ENCODE measurements at places on chromosomes 7 and 10.

DNA sequence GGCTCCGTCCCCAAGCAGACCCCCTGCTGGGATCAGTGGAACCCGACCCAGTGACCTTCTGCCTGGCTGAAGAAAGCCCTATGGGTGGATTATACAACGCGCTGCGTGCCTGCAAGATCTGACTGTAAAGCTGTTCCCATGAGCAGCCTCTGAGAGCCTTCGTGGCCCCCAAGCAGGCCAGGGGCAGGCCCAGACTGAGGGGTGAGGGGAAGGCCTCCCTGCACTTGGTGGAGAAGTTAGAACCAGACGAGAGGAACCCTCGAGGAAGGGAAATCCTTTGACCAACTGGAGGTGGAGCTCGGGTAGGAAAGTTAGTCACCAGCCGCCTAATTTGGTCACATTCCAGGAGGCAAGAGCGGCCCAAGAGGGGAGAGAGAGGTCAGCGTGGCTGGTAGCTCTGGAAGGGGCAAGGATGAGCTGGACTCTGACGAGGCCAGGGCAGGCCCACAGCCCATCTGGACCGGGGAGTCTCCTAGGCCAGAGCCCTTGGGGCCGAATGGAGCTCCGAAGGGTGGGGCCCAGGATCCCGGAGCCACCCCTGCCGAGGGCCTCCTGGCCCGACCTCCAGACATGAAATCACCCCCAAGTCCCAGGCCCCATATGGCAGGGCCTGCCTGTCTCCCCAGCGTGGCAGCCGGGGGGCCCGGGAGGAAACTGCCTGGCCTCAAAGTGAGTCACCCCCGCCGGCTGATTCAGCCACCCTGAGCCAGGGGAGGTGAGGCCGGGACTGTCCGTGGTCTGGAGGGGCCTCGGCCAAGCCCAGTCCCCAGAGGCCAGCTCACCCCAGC is 23.3 kb upstream of the PDGFA start:
- peak; percentile 60 for DNase-seq

DNA sequence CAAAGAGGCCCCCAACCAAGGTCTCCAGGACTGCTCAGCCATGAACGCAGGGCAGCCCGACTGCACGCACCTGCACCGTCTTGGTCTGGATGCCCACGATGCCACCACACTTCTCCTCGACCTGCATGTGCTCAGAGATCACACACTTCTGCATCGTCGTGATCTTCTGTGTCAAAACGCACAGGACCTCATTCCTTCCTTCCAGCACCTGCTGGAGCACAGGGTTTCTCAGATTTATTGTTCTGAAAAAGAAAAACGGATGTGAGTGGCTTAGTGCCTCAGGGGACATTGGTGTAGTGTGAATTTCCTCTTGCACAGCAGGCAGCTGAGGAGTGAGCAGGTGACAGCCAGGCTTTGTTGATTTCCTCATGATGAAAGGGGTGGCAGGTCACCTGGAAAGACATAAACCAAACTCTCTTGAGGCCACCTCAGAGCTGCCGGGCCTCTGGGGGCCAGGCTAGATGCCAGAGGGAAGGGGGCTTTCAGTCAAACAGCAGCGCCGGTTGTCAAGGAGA is 38.2 kb downstream of the GSDME start:
- DNase-seq = no peak

DNA sequence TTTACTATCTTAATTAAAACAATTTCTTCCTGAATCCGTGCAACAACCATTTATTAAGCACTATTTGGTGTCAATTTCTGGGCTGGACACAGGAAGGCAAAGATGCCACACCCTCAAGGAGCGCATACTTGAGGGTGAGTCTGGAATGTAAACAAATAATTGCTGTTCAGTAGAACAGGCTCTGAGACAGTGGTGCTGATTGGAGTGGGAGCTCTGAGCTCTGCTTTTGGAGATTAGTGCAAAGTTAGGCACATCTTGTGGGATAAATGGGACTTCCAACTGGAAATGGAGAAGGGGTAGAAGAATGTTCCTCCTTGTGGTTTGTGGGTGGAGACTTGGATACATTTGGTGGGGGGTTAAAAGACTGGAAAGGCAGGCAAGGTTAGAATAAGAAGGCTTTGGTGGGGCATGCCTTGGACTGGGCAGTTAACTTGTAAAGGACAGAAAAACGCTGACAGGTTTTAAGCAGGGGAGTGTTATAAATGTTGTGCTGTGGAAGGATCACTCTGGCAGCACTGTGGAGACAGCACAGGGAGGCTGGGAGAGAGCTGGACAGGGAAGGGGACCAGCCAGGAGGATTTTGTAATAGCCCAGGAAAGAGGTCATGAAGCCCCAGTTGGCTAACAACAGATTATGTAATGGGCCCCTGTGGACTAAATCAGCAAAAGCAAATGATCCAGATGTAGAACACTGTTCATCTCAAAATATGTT is 80.7 kb downstream of the ZNF365 start:
- peak; percentile 54 for DNase-seq

- DNase-seq = peak; percentile 17
These were observed 71.1 kb downstream of the ZRANB1 start for GRCh38 chr10:125012851-125013528.

- no peak for DNase-seq
These were observed 954.7 kb upstream of the ZNF722 start for GRCh38 chr7:63043657-63044543.

GRCh38 chr7:133367561-133367960 is 114.7 kb downstream of the EXOC4 start:
- no peak for DNase-seq

- DNase-seq = no peak
These were observed 68.9 kb downstream of the PHTF2 start for GRCh38 chr7:77867537-77867865.

DNA sequence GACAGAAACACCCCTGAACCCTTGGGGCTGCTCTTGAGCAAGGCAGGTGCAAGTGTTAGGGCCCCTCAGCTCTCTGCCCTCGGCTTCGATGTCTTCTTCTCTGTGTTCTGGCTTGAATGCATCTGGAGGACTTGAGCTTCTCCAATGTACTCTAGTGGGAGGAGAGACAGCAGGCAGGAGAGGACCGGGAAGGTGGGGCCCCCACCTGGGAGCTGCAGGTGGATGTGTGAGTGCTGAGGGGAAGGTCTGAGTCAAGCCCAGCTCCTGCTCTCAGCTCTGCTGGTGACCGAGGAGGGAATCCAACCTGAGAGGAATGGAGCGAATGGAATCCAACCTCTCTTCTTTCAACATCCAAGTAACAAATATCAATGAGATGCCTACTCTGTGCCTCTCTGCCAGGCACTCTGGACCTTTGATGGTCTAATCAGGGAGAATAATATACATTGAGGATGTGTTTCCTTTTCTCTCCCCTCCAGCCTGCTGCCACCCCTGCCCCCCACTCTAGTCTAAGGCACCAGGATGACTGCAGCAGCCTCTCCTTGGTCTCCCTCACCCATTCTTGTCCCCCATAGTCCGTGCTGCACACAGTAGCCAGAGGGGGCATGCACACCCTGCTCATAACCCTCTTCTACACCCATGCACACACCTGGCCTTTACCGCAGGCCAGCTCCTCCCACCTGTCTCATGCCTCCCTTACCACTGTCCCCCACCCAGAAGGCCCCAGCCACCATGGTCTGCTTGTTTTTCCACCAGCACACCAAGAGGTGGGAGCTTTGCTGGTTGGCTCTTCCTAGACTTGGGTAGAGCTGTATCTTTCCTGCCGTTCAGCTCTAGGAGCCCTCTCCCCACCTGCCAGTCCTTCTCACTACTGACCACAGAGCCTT is 13.6 kb downstream of the TBATA start:
- peak; percentile 6 for DNase-seq

- DNase-seq = no peak
These were observed 109.6 kb downstream of the TCERG1L start for GRCh38 chr10:131201741-131202515.

GRCh38 chr7:11206177-11206899 is 232.7 kb downstream of the PHF14 start:
- DNase-seq = no peak

DNA sequence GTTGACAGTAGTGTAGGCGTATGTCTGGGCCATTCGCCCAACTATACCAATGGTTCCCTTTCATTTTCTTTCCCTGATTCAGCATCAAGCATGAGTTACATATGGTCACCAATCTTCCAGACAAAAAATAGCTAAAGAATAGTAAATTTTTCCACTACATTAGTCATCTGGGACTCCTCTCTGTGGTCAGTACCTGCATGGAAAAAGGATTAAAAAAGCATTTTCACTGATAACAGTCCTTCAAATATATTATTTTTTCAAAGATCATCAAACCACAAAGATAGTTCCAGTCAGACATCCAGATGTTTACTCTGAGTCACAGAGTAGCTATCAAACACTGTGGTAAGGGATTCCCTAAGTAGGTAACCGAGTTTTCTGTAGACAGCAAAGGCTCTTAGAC is 302.6 kb upstream of the SEMA3D start:
- no peak for DNase-seq

GRCh38 chr7:26499315-26499897 is 207.7 kb downstream of the SNX10 start:
- no peak for DNase-seq

DNA sequence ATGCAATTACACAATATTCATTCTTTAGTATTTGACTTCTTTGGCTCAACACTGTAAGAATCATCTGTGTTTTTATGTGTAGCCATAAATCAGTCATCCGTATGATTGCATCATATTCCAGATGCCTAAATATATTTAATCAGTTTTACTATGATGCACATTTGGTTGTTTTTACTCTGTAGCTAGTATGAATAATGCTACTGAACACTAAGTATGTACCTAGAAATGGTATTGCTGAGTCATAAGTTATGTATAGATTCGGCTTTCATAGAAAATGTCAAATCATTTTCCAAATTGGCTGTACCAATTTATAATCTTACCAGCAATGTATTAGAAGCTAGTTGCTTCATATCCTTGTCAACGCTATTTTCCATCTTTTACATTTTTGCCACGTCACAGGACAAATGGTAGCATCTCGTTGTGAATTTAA is 197.3 kb upstream of the PLXNA4 start:
- no peak for DNase-seq

DNA sequence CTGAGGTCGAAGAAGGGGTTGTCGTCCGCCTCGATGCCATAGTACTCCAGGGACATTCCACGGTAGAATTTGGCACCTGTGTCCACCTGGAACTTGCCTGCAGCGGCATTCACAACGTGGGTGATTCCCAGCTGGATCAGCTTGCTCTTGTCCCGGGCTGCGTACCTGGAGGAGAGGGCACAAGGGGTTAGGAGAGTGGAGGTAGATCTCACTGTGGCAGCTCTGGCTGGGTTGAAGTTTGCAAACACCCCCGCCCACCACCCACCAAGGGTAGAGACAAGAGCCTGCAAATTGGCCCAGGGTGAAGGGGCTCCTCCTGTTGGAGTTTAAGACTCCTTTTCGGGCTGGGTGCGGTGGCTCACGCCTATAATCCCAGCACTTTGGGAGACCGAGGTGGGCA is 15.8 kb upstream of the SAMD8 start:
- no peak for DNase-seq

DNA sequence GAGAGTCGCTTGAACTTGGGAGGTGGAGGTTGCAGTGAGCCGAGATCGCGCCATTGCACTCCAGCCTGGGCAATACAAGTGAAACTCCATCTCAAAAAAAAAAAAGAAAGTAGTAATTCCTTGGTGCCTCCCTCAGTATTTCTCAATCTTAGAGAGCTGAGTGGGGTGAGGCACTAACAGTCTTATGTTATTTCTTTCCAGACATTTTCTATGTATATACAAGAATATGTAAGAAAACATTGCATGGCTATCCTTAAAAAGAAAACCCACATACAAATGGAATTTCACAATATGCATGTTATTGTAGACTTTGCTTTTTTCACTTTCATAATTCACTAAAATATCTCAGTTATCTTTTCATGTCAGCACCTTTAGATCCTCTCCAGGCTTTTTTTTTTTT is 13.6 kb upstream of the SLF2 start:
- DNase-seq = no peak

DNA sequence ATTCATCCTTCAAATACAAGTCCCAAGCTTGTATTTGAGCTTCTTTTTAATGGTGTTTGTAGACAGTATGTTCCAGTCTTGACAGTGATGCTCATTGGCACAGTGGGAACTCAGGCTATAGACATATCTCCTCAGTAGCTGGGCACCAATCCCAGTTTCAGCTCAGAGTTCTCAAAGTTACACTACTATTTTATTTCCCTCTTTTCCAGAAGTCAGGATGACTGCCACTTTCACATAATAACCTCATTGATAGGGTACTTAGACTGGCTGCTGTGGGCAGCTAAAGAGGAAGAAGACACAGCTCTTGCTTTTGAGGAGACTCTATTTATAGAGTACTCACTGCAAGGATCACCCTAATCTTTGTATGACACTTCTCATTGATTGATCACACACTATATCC is 2.4 kb downstream of the GBF1 start:
- no peak for DNase-seq

- DNase-seq = no peak
These were observed 34.9 kb upstream of the TMEM248 start for GRCh38 chr7:66886152-66886551.

DNA sequence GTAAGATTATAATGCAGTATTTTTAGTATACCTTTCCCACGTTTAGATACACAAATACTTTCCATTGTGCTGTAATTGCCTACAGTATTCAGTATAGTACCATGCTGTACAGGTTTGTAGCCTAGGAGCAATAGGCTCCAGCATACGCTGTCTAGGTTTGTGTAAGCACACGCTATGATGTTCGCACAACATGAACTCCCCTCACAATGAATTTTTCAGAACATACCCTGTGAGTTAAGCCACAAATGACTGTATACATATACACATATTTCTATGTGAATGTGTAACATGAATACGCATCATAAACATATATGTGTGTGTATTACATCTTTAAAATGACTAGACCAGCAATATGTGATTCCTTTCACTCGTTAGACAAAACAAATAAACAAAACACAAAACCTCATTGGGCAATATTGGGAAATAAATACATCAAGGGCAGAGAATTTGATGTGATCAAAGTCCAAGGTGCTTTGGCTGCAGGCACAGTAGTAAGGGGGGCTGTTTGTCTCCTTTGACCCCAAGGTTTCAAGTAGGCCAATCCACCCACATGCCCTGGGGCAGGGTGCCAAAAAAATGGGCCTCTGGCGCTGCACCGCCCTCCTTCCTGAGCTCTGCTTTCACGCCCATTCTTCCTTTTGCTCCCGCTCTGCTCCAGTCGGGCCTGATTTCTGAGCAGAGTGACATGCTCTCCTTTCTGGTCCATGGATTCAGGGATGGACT is 33.9 kb downstream of the CHN2 start:
- no peak for DNase-seq
